ENCODE measurements at places on chromosomes 16 and 17.

- DNase-seq = no peak
Measured at GRCh38 chr16:53829186-53829747, 125.3 kb downstream of the FTO start.

- DNase-seq = no peak
Measured at GRCh38 chr17:58005031-58005727, 1.9 kb downstream of the SRSF1 start.

DNA sequence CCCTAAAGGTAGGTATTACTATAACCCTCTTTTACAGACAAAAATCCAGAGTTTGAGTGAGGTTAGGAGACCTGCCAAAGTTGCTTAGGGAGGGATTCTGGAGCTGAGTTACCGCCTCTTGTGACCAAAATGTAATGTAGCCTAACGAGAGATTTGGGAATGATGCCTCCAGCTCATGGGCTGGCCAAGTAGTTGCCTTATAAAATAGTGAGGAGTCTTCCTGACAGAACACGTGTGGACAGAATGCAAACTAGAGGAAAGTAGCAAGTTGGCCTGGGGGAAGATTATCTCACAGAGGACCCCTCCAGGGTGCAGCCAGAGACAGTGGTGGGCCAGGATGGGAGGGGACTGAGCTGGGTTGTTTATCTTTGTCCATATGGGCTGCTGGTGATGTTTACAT is 543.7 kb upstream of the CDH11 start:
- DNase-seq = no peak

GRCh38 chr17:72382971-72383722 is 262.3 kb downstream of the SOX9 start:
- DNase-seq = no peak

GRCh38 chr17:77493238-77493820 is 352.6 kb downstream of the SEC14L1 start:
- DNase-seq = no peak

GRCh38 chr17:79792984-79793923 is 3.6 kb downstream of the CBX8 start:
- DNase-seq = no peak

DNA sequence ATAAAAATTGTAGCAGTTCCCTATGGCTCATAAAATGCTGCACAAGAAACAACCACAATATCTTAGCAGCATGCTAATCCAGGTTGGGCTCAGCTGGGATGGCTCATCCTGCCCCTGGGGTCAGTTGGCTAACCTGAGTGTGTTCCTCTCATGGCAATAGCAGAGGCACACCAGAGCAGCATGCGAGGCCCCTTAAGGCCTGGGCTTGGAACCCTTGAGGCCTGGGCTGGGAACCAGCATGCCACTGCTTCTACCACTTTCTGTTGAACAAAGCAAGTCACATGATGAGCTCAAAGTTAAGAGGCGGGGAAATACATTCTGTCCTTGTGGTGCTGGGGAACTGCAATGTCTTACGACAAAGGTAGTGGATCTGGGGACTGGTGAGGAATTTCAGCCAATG is 154.4 kb upstream of the FOXF1 start:
- DNase-seq = no peak

DNA sequence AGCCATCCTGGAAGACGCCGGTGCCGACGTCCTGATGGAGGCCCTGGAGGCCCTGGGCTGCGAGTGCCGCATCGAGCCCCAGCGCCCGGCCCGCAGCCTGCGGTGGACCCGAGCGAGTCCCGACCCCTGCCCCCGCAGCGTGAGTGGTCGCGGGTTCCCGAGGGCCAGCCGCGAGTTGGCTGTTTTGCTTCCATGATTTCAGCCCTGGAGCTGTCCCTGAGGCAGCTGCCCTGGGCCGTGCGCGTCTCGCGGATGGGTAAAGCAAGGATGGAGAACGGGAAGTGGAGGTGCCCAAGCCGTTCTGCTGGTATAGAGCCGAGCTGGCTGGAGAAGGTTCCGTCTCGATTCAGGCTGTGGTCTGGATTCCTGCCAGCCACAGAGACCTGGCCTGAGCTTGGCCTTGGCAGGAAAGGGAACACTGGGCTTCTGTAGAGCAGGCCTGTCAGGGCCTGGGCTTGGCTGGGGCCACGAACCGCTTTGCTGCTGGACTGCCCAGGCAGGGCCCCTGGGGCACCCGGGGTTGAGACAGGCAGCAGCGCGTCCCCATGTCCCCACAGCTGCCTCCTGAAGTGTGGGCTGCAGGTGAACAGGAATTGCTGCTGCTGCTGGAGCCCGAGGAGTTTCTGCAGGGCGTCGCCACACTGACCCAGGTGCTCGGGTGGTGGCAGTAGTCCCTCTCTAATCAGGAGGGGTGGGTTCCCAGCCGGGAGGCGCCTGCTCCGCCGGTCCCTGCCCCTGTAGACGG is 941 bp upstream of the MRPS34 start:
- DNase-seq = no peak

- peak; percentile 91 for DNase-seq
Measured at GRCh38 chr16:8868416-8869211, at the start of gene CARHSP1. TSS of gene CARHSP1 (minus strand) at chr16:8869006. CDS start at chr16:8859328, 9,678 bp downstream.

DNA sequence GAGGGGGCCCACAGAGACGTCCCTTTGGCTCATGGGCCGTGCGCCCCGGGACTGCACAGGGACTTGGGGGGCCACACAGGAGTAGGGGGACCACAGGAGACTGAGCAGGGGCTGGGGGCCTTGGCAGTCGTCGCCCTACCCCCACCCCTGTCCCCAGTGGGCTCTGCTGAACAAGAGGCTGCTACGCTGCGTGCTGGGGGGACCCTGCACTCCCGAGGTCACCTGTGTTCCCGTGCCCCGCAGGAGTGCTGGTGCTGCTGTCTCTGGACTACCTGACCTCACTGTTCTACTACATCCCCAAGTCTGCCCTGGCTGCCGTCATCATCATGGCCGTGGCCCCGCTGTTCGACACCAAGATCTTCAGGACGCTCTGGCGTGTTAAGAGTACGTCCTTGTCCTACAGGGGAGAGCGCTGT is 14.4 kb upstream of the RNF213 start:
- no peak for DNase-seq

DNA sequence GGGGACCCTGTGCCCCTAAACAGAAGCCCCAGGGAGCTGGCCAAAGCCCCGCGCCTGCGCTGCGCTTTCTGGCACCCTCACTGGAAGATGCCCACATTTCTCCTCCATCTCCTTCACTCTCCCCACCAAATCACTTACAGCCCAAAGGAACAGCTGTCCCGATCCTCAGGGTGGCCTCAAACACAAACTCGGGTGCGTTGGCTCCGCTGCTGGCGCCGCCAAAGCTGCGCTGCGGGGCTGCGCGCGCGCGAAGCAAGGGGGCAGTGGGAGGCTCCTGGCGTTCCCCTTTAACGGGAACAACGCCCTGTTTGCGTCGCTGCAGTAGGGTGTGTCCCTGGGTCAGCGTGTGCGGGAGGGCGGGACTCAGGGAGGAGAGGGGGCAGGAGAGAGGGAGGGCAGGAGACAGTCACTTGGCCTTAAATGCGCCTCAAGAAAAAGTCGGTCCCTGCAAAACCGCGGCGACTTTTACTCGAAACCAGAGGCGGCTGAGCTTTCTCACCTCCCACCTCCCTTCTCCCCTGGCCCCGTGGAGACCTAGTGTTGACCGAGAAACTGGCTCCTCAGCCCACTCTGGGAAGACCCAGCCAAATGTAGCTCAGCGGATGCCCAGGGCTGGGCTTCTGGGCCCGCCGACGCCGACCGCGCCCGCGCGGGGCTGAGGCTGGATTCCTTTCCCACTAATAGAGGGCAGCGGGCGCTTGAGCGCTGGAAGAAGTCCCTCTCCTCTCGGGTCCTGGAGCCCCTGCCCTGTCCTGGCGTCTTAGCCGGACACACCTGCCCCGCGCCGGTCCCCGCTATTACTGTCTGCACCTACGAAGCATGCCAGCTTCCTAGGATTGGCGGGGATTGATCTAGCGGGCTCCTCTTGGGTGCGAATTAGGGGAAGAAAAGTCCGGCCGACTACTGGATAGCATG is 2.6 kb downstream of the PMP22 start:
- peak; percentile 76 for DNase-seq

- no peak for DNase-seq
Measured at GRCh38 chr17:63579633-63580032, 21.1 kb upstream of the TACO1 start.

DNA sequence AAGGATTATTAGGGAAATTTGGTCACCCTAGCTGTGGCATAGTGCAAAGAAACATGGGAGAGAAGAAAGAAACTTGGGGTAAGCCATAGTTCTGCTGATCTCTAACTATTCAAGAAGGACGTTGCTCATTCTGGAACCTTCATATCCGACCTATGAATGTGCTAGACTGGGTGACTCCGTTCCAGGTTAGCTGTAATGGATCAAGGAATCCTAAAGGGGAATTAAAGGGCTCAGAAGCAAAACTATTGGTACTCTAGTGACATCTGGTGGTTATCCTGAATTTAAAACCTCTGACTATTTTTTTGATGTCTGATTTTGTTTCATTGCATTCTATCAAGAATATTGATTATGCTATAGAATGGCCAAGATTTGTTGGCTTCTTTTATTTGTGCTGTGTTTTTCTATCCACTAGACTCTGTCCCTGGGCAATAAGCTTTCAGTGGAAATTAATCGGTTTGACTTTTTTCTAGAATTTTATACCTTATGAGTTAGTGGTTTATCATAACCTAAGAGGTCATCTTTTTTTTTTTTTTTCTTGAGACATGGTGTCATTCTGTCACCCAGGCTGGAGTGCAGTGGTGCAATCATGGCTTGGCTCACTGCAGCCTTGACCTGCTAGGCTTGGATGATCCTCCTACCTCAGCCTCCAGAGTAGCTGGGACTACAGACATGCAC is 19.5 kb downstream of the PCTP start:
- DNase-seq = peak; percentile 39

GRCh38 chr16:68111379-68111778 is 26.2 kb downstream of the NFATC3 start:
- DNase-seq = no peak

DNA sequence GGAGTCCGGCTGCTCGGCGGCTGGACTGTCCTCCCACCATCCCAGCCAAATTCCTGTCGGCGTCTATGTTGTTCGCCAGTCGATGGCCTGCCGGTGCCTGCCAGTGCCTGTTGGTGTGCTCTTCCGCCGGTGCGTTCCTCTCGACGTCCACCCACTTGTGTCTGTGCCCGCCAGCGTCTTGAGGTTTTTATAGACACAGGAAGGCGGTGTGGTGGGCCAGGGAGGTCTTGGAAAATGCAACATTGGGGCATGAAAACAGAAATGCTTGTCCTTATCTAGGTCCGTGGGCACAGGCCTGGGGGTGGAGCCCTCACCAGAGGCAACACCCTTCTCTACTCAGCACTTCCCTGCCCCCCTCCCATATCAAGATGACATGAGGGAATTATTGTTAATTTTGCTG is 167.8 kb downstream of the IRF8 start:
- DNase-seq = no peak

GRCh38 chr16:77067900-77068299 is 123.1 kb upstream of the MON1B start:
- no peak for DNase-seq

DNA sequence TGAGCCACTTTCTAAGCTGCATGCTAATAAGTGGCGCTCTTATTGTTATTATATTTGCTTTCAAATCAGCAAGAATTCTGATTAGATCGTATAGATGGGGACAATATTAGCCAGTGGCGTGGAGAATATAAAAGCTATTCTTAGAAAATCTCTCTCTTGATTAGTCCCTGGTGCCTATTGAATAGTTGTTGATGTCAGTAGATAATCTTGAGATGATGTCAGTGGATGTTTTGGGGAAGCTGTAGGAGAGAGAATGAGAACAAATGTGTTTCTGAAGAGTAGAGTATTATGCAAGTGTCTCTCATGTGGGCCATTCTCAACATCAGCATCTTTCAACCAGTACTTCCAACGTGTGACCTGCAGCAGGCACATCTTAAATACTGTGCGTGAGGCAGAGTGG is 445.7 kb downstream of the GRIN2A start:
- no peak for DNase-seq

GRCh38 chr16:68992521-68992920 is 112.9 kb upstream of the HAS3 start:
- DNase-seq = no peak

- no peak for DNase-seq
Measured at GRCh38 chr16:55001931-55002330, 71.3 kb downstream of the IRX5 start.

DNA sequence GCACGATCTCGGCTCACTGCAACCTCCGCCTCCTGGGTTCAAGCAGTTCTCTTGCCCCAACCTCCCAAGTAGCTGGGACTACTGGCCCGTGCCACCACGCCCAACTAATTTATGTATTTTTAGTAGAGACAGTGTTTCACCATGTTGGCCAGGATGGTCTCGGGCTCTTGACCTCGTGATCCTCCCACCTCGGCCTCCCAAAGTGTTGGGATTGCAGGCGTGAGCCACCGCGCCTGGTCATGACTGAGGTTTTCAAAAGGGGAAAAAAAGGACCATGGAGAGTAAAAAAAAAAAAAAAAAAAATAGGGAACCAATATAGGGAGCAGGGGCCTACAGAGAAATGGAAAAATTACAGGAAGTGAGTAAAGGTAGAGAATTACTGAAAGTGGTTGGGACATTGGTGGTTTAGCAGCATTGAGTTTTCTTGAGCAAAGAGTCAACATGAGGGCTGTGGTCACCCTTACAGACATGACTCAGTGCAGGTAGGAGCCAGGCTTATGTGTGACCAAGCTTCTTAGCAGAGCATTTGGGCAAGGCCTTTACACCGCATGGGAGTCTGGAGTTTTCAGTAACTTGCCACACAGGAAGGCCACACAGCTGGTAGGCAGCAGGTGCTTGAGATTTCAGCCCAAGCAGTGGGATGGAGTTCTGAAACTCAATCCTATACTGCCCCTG is 447.3 kb downstream of the HS3ST3B1 start:
- no peak for DNase-seq

DNA sequence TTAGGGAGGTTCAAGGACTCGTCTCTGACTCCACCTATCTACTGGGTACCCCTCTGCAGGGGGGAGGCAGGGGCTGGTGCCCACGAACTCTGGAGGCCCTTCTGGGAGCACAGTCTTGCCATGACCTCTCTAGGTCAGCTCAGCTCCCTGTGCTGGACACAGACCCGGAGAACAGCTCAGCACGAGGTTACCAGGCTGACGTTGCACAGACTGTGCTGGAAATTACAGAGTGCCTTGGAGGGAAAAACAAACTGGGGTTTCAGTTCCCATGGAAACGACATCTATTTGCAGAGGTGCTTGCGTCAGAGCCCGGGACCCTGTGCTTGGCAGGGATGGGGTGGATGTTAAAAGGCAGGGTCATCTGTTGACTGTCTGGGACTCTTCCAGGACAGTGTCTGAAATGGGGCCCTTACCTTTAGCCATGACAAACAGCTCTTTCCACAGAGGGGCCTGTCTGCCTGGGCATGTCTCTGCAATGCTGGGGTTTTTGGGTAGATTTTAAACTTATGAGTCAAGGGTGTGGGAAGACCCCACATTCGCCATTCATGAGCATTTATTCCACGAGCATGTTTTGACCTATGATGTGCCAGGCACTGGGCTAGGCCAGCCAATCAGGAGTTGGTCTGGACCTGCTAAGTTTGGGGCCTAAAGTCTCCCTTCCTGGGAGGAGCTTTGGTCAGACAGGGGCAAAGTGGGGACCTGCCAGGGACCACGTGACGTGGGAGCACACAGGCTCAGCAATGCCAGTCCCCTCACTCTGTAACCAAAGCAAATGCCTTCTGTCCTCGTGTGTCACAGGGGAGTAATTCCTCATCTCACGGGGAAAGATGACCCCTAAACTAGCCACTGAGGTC is 22.5 kb downstream of the CCR7 start:
- no peak for DNase-seq

GRCh38 chr16:53549970-53550690 is 47.1 kb upstream of the AKTIP start:
- peak; percentile 55 for DNase-seq

Data from HuH-7 (cell line).